ENCODE measurements at places on chromosomes 2 and 18.

DNA sequence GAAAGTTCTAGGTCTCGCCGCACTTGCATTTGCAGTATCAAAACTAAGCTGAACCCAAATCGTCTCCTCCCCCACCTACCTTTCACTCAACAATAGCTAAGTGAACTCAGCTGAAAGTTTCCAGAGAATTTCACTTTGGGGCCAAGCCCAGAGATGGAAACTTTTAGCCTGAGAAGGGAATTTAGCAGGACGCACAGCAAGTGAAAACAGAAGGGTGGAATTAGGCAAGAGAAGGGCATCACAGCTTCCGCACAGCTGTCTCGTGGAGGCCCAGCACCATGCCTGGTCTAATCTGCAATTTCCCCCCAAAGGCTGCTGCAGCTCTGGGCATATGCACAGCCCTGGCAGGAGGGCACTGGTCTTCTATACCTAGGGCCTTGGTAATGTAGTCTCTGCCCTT is 262.0 kb downstream of the TNS1 start:
- no peak for DNase-seq

- DNase-seq: no peak
Observed at GRCh38 chr2:202632682-202633290, 2.0 kb upstream of the FAM117B start.

DNA sequence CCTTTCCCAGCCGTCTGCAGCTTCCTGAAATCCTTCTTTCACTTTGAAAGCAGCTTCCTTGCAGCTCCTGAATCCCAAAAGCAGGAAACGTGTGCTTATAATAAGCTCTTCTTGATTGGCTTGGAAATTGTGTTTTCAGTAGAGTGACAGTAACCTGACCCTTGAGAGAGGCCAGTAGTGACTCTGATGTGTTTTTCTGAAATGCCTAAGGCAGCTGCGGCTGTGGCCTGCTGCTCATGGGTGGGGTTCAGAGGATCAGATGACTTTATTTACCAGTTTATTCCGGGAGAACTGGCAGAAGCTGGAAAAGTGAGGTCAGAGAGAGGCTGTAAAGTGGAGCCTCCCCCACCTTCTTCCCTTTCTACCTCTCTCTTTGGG is 31.9 kb upstream of the RPIA start:
- no peak for DNase-seq

DNA sequence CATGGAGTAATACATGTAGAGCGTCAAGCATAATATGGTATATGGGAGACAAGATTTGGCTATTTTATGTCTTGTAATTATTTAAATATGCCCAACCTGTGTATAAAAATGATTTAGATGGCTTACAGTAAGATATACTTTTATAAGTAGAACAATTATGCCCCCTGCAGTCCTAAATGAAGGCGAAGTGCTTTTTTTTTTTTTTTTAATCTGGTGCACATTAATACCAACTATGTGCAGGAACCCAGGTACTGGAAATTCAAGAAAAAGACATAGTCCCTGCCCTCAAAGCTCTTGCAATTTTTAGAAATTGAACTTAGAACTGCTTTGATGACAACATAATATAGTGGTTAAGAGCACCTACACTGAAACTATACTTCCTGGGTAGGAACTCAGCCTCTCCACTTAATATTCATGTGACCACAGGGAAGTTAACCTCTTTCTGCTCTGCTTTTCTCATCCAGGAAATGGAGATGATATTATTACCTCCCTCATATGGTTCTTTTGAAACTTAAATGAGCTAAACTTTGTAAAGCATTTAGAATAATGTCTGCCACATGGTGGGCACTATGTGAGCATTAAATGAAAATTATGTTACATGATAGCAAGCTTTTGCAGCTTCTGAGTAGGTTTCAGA is 38.1 kb downstream of the AFTPH start:
- no peak for DNase-seq
